Stimulated activated CD8-positive, alpha-beta memory T cell treated with anti-CD3 and anti-CD28 coated beads, Interleukin-15, amount 100 ng/mL, for 48 hours (primary cell): ENCODE measurements at places on chromosomes 6 and 20.

DNA sequence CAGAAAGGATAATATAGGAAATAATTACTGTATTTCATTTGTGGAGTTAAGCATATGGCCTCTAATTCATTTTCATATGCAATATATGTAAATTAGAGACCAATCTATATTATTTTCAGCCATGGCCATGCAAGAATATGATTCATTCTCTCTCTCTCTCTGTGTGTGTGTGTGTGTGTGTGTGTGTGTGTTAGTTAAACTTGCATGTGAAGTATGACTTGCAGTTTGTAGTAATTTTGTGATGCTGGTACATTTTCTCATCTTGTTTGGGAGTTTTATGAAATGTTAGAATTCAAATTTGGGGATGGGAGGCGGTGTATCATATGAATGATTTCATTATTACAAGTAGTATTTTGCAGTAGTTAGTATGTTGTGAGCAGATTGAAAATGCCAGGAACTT, 74.8 kb downstream of the JARID2 start:
- no peak for DNase-seq

DNA sequence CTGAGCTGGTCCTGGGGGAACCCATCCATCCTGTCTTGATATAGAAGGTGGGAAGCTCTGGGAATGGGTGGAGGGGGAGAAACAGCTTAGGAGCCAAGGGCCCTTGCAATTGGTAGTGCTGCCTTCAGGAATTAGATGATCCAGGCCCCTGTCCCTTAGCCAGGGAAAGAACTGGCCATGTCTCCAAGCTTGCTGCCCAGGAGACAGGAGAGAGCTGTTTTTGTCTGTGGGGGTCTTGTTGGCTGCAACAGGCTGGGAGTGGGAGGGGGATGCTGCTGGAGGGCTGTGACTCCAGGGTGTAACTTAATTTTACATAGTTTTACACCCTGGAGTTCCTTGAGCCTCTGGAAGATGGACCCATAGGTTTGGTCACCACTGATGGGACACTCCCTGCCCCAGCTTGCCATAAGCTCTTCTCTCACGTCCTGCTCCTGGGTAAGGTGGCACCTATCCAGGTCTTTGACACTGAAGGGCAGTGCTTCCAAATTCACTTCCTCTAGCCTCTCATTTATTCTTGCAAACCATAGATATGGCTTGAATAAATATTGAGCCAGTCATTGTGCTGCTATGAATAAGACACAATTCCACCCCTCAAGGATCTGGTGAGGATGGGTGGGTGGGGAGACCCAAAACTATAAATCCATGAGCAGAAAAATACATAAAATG, 16.8 kb downstream of the VEGFA start:
- no peak for DNase-seq

DNA sequence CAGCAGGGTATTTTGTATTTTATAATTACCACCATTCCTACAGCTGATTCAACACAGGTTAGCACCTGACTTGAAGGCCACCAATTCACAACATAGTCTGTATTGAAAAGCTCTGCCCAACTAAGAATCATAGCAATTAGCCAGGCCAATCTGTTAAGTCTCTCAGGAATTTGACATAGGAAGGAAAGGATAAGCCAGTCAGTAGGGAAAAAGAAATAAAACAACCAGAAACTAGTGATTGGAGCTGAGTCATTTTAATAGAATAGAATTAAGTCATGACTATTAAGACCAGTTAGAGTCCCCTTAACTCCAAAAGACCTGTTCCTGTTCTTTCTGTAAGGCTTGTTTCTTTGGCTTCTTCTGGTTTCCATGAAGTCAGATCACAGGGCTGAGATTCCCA, 8.1 kb downstream of the RANBP9 start:
- DNase-seq: no peak

GRCh38 chr20:56460459-56460858, 8.0 kb upstream of the RTF2 start:
- DNase-seq: no peak

DNA sequence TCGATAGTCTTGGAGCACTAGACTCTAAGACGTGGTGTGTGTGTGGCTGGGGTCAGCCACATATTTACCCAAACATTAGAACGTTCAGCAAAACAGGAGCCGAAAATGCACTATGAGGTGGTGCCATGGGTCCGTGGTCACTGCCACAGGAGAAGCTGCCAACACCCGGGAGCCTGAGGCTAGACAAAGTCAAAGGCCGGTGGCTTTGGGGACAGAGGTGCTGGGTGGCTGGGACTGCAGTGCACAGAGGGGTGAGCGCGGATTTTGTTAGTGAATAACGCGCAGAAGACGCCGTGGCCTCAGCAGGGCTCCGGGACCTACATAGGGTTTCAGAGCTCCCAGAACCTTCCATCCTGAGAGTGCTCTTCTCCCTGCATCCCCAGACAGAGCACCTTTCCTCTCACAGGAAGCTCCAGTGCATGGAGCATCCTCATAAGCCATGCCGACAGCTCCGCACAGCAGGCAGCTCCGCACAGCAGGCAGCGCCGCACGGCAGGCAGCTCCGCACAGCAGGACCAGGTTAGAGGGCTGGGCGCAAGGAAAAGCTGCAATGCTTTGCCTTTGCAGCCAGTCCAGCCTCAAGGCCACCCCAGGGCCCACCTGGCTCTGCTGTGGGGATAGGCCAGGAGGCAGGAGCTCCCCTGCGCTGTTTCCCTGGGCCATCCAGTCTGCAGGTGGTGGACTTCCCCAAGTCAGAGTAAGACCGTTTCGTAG, 304.1 kb downstream of the TAF4 start:
- DNase-seq: no peak
